ENCODE measurements at places on chromosomes 5 and 9.

GRCh38 chr5:118611332-118611945, 376.9 kb downstream of the DTWD2 start:
- DNase-seq, result peak; percentile 2

GRCh38 chr9:130453487-130453886, 8.7 kb downstream of the ASS1 start:
- DNase-seq, result no peak

DNA sequence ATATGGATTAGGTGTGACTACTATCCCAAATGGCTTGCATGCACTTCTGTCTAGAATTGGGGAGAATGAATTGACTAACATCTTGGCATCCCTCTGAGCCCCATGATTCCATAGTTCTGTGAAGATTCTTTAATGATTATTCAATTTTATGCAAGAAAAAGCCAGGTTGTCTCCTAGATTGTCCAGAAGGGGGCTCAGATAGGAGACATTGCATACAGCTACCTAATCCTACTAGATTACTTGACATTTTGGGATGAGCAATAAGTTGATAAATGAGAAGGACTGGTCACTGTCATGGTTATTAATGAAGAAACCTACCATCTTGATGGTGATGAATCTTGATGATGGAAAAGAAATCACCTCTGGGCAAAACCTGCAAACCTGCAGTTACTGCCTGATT, 117.0 kb downstream of the CARTPT start:
- DNase-seq, result no peak

- DNase-seq, result no peak
Measured at GRCh38 chr9:105148328-105149006, 96.0 kb upstream of the SLC44A1 start.

GRCh38 chr9:4833781-4834560, 41.2 kb downstream of the RCL1 start:
- DNase-seq, result no peak

Measured in nucleus accumbens (tissue), 56 donors.